ENCODE measurements at places on chromosomes 1 and 21.

DNA sequence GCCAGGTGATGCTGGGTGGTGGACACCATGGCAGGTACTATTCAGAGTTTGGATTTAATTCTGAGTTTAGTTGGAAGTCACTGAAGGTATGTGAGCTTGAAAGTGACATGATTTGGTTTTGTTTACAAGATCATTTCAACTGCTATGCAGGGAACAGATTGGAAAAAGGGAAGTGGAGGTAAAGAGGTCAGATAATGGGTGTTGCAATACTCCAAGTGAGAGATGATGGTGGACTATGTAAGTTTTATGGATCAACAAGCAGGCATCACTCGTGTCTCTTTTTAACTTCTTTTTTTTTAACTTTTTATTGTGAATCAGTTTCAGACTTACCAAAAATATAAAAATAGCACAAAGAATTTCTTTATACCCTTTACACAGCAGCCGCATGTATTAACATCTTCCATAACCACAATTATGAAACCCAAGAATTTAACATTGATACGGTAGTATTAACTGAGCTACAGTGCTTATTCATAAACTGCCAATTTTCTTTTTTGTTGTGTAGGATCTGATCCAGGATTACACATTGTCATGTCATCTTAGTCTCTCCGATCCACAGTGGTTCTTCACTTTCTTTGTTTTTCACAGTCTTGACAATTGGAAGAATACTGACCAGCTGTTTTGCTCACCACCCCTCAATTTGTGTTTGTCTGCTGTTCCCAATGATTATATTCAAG is 24.9 kb upstream of the NHLH2 start:
- no peak for DNase-seq

- DNase-seq: no peak
These were observed 140.6 kb upstream of the CXADR start for GRCh38 chr21:17372200-17372599.

DNA sequence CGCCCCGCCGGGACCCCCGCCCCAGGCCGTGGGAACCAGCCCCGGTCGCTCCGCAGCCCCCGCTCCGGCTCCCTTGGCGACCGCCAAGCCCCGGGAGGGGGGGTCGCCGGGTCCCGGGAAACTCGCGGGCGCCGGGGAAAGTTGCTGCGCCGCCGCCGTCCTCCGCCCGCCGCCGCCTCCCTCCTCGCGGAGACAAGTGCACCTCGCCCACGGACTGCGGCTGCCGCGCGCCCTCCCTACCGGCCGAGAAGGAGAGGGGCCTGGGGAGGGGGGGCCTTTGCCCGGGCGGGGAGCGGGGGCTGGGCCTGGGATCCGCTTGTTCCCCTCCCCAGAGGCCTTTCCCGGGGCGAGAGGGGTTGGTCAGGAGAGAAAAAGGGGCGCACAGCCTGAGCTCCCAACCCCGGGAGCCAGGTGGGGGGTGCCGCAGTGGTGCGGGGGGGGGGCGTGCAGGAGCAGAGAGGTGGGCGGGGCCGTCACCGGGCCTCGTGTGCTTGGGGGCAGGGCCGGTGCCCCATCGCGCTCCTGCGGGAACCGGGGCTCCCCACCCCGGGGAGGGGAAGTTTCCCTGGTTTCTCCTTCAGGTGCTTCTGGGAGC is 592 bp downstream of the AGRN start:
- no peak for DNase-seq

DNA sequence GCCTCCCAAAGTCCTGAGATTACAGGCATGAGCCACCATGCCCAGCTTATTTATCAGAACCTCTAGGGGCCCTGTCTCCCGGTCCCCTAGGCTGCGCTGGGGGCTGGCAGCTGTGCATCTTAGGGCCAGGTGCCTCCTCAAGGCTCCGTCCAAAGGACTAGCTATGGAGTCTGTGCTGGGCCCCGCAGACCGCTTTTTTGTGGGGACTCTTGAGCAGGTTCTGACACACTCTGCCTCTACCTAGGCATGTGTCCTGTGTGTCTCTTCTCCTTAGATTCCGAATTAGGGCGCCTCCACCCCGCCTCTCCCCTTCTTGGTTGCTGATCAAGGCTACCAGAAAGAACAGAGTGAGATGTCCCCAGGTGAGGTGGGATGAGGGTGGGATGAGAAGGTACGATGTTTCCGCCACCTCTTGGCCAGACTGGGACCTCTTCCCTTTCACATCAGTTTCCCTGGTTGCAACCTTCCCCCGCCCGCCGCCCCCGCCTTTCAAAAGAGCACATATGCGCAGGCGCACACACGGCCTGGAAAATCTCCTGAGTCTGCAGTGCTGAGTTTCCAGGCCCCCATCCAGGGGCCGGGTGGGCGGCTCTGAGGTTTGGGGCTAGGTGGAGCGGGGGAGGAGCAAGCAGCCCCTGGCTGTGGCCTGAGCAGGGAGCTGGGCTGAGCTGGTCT is 5.0 kb upstream of the PTPN7 start:
- peak; percentile 19 for DNase-seq

DNA sequence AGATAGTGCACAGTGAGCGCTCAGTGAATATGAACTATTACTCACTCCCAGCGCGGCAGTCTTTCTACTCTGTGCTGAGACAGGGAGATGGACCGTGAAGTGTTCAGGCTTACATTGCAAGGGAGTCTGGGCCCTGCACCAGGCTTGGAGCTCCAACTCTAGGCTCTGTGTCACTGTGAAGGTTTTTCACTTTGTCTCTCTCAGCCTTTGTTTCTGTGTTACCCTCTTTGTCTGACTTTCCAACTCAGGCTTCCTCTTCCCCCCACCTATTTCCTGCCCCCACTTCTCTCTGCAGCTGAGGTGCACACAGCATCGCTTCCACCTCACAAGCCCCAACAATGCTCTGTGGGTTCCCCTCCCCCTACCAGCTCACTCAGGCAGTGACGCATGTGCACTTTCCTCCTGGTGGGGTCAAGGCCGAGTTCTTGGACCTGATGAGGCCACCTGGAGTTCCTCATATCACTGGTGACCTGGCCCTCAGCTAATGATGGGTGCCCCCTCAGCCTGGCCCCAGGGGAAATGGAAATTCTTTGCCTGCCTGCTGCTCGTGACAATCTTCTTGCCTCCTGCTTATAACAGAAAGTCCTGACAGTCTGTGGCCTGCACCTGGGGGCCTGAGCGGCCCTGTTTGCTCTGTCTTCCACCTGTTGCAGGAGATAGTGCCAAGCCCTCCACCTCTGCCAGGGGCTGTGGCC is 1.1 kb upstream of the LCK start:
- peak; percentile 71 for DNase-seq

DNA sequence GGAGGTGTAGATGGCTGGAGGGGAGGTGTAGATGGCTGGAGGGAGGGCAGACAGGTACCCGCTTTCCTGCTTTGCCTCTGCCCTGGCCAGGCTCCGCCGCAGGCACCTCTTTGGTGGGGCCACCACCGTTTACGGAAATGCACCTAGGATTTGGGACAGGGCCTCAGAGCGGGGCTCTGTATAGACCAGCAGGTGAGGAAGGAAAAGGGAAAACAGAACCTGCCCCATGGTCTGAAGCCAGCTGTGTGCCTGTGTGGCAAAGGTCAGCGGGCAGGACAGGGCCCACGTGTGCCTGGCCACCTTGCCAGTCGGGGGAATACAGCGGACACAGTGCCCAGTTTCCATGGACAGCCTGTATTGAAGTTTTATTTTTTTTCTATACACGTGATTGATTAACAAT is 12.1 kb upstream of the PTTG1IP start:
- DNase-seq: no peak

GRCh38 chr1:236345728-236346127 is 48.4 kb upstream of the EDARADD start:
- no peak for DNase-seq

DNA sequence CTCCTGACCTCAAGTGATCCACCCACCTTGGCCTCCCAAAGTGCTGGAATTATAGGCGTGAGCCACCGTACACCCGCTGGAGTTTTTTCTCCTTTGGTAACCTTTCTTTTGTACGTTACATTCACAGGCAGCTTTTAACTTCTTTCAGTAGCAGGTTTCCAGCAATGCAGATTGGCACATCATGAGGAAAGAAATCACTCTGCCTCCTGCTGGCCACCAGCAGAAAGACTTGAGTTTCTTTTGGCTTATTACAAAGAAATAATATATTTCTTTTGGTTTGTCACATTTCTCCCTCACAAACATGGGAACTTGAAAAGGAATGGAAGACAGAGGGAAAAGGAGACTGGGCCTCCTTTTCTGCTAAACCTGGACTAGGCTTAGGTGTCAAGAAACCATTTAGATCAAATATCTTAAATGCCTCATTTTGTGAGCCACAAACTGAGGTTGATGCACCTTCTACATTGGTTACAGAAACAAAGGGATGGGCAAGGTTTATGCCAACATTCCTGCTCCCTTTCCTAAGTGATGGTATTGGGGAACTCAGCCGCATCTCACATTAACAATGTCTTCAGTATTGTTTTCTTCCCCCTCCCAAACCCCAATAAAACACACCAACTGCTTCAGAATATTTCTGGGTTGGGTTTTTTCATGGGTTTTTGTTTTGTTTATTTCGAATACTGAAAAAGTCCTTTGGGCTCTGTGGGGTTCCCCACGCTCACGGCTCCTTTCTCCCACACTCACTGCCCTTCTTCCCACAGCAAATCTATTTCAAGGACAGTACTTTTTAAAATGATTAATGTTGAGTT is 7.7 kb downstream of the ENSA start:
- DNase-seq: peak; percentile 44
